ENCODE measurements at places on chromosomes 4 and X.

- DNase-seq, result peak; percentile 85
Measured at GRCh38 chr4:80202741-80203553, 5.6 kb downstream of the PRDM8 start.

DNA sequence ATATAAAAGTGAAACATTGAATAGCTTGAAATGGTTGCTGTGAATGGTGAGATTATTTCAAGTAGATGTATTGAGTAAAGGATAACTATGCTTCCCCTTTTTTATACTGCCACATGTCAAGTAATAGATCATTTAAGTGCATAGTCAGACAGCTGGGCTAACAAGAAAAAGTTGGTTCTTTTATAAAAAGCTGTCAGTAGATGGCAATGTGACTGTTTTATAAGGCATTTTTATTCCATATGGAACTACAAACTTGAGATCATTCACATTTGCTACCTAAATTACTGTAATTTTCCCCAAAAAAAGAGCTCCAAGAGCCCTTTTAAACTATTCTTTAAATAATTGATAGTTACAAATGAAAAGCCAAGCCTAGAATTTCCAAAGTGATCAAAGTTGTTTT, 831.0 kb downstream of the C4orf33 start:
- no peak for DNase-seq

DNA sequence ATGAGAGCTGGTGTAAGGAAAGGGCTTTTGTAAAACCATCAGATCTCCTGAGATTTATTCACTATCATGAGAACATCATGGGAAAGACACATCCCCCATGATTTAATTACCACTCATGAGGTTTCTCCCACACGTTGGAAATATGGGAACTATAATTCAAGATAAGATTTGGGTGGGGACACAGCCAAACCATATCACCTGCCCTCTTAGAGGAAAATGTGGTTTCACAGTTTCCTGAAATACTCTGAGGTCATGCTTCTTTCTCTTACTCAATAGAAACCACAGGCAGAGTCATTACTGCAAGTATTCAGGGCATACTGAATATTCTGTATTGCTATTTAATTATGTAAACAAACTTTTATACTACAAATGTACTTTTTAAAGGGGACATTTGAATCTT, 1453.3 kb downstream of the PCDH18 start:
- DNase-seq, result no peak

DNA sequence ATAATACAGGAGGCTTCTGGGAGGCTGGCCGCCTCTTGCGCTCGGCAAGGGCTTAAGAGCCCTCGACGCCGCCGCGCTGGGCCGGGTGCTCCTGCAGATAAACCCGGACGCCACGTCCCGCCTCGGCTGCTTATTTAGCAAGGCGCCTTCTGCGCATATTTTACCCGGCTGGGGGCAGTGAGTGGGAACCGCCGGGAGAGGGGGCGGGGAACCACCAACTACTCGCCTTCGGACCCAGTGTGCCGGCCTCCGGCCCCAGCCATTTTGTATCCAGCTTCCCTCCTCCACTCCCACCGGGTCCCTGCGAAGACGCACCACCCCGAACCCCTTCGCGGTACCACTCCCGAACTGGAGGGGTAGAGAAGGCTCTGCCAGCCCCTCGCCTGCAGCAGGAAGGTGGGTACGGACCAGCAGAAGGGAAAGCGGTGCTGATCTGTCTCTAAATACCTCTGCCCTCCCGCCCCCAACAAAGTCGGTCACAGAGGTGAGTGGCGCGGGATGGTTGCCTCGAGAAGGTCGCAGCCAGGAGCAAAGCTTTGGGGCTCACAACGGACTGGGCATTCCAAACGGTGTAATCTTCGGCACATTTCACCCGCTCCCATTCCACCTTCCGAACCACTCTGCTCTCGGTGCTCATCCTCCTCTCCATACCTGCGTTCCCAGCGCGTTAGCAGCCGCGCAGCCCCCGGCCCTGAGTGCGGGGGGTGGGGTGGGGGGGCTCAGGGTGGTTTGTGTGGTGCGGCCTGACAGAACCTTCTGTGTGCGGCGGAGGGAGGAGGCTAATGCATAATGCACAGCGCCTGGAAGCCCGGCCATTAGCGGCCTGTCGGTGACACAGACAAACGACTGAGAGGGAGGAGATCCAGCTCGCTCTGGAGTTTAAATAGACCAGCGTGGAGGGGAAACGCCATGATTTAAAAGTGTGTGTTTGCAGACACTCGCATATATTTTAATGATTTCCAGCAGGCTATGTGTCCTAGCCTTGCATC, 4.9 kb upstream of the BCOR start:
- DNase-seq, result peak; percentile 46

DNA sequence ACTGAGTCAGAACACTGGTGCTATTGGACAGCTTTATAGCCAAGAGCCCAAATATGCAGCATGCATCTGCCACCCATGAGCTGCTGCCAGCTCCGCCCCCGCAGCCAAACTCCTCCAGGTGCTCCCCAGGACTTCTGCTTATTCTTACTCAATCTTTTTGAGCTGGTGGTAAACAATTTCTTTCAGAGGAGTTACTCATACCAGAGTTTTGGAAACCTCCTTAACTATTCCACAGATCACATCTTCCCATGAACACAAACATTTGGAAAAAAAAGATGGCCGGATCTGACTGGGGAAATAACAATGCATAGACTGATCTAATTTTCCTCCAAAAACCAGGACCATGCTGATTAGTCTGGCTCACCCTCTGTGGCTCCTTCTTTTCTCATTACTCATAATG, 399.9 kb downstream of the GPM6A start:
- DNase-seq, result no peak

GRCh38 chrX:2385224-2385623, 115.6 kb downstream of the DHRSX start:
- no peak for DNase-seq

DNA sequence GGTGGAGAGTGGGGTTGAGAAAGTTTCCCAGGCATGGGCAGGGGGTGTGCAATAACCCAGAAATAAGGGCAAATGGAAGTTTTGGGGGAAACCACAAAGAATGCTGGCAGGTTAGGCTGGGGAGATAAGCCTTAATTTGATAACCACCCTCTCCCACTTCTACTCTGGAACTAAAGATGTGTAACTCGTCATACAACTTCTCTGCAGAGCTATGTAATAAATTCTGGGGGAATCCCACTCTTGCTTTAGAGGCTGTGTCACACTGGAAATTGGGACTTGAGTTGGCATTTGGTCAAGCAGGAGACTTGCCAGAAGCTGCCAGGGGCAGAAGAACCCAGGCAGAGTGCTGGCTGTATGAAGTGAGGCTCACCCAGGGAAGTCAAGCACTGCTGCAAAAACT, 170.9 kb upstream of the CPEB2 start:
- DNase-seq, result no peak

GRCh38 chr4:43587758-43588157, 695.2 kb downstream of the GRXCR1 start:
- no peak for DNase-seq

DNA sequence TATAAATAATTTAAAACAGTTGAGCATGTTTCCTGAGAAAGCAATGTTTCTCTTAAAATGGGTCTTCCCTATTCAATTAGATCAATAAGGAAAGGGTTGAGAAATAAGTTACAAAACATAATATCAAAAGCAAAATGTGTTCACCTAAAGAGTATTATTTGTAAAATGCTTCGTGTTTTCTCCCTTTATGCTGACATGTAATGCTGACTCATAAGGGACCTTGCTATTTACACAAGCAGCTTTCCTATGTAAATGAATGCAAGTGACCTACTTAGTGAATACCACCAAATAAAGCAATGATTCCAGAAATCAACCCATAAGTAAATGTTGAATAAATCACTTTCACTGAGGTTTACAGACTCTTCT, 91.5 kb downstream of the ELOVL6 start:
- no peak for DNase-seq

DNA sequence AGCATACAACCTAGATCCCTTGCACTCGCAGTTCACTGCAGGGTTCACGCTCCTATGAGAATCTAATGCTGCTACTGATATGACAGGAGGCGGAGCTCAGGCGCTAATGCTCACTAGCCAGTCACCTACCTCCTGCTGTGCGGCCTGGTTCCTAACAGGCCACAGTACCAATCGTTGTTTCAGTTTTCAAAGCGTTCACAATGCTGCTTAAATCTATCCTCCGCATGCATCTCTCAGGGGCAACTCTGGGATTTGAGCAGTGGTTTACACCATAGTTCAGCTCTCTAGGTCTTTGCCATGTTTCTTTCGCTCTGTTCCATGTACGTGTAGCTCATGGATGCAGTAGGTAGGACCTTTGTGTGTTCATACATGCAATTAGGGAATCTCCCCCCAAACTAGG, 47.2 kb downstream of the CLOCK start:
- no peak for DNase-seq

GRCh38 chrX:153669174-153669890, 4.3 kb downstream of the PNCK start:
- no peak for DNase-seq

GRCh38 chr4:55116450-55116849, 8.9 kb downstream of the KDR start:
- no peak for DNase-seq

DNA sequence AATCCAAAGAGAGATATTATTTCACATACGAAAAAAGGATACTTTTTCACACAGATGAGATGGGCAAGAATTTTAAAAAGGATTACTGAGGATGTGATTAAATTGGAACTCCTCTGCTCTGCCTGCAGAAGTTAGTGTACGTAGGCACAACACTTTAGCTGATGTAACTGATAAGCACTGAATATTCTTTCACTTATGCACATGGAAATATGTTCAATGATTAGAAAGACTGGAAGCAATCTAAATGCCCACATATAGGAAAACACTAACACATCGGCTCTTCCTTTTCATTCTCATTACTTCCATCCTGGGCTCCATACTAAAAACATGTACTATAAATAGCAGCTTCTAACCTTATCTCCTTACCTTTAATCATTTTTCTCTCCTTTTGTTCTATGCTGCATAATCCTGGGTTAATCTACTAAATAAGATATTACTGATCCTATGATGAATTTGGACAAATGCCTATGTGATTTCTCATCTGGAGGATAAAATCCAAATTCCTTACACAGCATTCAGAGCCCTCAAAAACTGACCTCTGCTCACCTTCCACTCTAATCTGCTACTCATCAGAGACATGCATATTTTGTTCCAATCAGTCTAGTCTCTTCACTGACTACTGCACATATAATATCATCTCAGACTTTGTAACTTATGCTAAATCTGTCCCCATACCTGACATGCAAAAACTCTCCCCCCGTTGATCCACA, 197.8 kb downstream of the PDGFC start:
- no peak for DNase-seq

DNA sequence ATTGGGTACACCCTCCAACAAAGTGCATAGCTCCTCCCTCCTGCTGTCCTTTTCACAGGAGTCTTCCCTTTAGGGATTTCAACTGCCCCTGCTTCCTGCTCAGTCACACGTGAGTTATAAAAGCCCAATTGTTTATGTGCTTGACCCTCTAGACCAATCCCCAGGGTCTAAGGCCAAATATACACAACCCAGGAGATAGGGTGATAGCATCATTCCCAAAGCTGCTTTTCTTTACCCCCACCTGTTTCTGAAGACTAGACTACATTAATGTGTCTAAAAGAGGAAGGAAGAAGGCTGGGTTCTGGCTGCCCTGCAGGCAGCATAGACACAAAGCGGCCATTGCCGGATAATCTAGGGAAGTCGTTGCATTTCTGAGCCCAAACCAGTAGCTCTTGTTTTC, 526.7 kb upstream of the FRG1 start:
- DNase-seq, result no peak

GRCh38 chr4:31237233-31237632, 517.1 kb downstream of the PCDH7 start:
- no peak for DNase-seq

- DNase-seq, result no peak
Measured at GRCh38 chrX:2572740-2573139, 72.0 kb upstream of the DHRSX start.

DNA sequence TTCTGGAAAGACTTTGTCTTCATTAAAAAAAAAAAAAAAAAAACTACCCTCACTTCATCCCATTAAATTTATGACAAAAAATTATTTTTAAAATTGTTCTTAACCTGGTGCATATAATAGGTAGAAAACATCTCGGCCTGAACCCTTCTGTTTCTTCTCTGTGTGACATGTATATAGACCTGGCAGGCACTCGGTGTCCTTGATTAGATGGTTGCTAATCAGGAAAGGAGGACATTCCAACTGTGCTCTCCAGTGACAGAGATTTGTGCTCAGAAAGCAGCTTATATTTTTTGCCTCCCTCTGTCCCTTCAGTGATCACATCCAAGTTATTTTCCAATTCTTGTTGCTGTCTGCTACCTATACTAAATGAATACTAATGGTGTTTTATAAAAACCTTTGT, 355.6 kb downstream of the CBLL2 start:
- no peak for DNase-seq

- no peak for DNase-seq
Measured at GRCh38 chr4:52143815-52144214, 92.7 kb downstream of the SPATA18 start.

DNA sequence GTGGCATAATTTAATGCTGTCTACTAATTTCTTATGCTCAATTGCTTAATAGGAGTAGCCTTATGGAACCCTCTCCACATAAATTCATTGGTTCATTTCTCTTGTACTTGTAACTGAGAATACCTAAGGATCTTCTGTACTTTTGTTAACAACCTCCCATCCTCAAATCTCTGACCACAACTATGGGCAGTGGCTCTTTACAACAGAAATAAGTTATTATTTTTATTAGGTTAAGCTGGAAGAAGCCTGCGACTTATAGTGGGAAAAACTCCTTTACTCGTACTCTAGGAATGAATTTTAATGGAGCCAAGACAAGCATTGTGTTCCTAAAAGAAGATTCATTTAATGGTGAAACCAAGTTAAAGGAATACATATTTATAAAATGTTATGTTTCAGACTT, 337.1 kb upstream of the CTSO start:
- no peak for DNase-seq

GRCh38 chr4:110109455-110109854, 89.0 kb downstream of the ELOVL6 start:
- DNase-seq, result no peak

DNA sequence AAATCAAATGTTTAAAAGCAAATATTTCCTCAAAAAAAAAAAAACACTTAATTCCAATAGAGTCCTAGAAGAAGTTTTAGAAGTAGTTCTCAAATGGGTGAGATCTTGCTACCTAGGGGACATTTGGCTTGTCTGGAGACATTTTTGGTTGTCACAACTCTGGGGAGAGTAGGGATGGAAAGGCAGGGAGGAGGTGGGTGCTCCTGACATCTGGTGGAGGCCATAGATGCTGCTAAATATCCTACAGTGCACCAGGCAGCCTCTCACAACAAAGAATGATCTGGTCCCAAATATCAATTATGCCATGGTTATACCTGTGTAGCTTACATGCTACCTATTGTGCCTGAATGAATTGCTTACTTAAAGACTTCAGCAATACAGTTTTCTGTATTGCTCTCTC, 46.8 kb downstream of the CPE start:
- DNase-seq, result no peak

DNA sequence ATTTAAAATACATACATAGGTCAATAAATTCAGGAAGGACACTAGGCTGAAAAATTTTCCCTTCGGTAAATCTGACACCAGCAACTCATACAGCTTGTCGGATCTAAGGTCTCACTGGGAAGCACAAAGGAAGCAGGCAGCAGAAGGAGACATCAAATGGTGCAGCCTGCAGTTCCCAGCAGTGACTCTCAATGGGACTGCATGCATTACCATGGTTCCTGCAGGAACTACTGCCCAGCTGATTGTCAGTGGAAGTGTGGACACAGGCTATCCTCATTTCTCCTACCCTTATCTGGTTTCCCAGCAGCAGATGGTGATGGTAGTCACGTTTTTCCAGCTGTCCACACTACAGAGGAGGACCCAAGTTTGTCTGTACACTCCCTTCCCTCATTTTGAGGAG, 113.3 kb downstream of the PPP1R2C start:
- no peak for DNase-seq

GRCh38 chr4:61772126-61772525, 572.0 kb downstream of the ADGRL3 start:
- DNase-seq, result no peak

Measured in right kidney (tissue), 9 donors.